ENCODE measurements at places on chromosomes 1 and 21.

DNA sequence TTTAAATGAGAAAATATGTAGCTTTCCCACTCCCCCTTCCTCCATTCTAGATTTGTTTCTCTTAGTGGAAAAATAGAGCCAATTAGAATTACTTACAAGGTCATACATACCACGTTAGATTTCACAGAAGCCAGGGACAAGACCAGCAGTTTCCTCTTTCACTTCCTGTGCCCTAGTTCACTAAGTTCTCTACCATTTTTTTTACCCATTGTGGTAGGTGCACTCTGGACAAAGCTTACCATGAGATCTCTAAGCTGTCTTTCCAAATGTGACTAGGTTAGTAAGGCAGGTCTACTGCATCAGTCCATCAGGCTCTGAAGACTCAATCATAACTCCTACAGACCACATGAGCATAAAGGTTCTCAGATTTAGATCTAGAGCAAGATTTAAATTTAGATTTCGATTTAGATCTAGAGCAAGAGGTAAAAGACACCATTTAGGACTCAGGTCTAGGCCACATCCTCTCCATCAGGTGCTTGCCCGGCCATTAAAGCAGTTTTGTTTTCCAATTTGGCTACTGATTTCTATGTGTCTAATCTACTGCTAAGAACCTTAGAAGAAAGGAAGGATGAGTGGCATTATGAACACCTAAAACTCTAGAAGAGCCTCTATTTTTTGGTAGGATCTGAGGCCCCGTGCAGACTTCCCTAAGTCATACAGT lies 235.3 kb downstream of the FAF1 start:
- no peak overlapping the region for H3K4me3 ChIP-seq
- no peak for DNase-seq
- H3K27me3 ChIP-seq, result no peaks in the 10 kb centered on the region

DNA sequence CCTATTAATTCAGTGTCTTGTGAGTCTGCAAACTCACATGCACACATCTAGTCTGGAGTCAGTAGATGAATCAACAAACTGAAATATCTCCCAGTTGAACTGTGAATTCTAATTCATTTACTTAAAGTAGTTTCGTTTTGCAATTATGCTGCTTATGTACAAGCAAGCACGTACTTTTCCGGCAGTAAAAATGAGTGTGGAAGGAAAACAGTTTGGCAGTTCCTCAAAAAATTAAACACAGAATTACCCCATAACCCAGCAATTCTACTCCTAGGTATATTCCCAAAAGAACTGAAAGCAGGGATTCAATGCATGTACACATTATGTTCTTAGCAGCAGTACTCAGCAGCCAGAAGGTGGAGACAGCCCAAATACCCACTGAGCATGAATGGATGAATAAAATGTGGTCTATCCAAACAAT lies 49.3 kb downstream of the GNB1 start:
- peaks cover 29% of the 10 kb centered on the region for H3K4me1 ChIP-seq
- H3K27ac ChIP-seq, result no peak overlapping the region
- DNase-seq, result no peak
- peaks cover 6% of the 10 kb centered on the region for H3K36me3 ChIP-seq
- H3K27me3 ChIP-seq, result no peaks in the 10 kb centered on the region
- no peak overlapping the region for H3K4me3 ChIP-seq

DNA sequence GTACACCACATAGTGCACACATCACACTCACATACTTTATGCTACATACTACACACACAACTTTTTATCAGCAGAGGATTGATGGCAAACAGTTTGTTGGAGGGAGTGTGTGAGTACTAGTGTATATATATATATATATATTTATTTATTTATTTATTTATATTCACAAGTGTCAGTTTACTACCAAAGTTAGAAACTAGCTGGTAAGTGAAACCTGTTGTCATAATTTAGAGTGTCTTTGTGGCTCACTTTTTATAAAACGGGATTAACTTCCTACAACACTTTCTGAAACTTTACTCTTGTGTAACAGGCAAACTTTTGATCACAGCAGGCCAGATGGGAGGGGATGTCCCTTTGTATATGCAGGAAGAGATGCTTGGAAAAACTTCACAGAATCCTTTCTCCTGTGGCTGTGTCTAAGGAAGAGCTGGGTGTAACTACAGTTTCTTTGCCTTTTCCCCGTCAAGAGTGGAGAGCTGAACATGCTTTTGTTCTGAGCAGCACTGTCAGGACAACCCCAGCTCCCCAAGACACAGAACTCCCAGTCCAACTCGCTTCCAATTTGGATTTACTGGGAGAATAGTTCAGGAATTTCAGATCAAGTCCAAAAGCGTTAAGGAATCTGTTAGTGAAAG lies 1.9 kb upstream of the SAMD13 start:
- peak overlapping the region; percentile 84 for H3K27ac ChIP-seq
- DNase-seq, result no peak

- H3K4me3 ChIP-seq, result no peak overlapping the region
- no peaks in the 10 kb centered on the region for H3K27me3 ChIP-seq
- H3K27ac ChIP-seq, result no peak overlapping the region
Measured at GRCh38 chr1:109730666-109731065, 10.2 kb downstream of the GSTM3 start.

- H3K4me3 ChIP-seq, result no peak overlapping the region
- no peaks in the 10 kb centered on the region for H3K4me1 ChIP-seq
- H3K27me3 ChIP-seq, result no peaks in the 10 kb centered on the region
- DNase-seq, result no peak
Measured at GRCh38 chr1:222195857-222196256, 352.0 kb downstream of the HHIPL2 start.

DNA sequence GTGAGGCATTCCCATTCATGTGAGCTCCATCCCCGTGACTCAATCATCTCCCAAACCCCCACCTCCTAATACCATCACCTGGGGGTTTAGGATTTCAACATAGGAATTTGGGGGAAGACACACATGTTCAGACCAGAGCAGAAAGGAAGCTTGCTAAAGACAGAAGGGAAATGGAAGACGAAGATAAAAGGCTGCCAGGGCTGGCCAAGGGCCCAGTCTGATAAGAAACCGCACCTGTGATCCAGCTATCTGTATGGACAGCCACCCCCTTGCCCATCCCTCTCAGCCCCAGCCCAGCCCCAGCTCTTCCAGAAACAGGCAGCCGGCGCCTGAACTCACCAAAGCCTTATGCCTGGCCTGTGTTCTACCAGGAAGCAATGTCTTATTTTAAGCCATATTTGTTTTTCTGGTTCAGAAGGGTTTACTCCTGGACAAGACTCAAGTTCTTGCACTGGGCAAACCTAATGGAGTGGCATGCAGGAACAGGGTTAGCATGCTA lies 198.4 kb upstream of the VAMP3 start:
- no peak overlapping the region for H3K27ac ChIP-seq
- no peak for DNase-seq
- peaks cover 23% of the 10 kb centered on the region for H3K4me1 ChIP-seq
- H3K4me3 ChIP-seq, result no peak overlapping the region
- H3K27me3 ChIP-seq, result no peaks in the 10 kb centered on the region
- no peaks in the 10 kb centered on the region for H3K36me3 ChIP-seq

GRCh38 chr21:44419679-44420078 lies 35.6 kb upstream of the LRRC3 start:
- no peak overlapping the region for H3K27ac ChIP-seq
- H3K27me3 ChIP-seq, result no peaks in the 10 kb centered on the region
- no peak overlapping the region for H3K4me3 ChIP-seq
- DNase-seq, result no peak
- H3K4me1 ChIP-seq, result no peaks in the 10 kb centered on the region
- H3K36me3 ChIP-seq, result no peaks in the 10 kb centered on the region

DNA sequence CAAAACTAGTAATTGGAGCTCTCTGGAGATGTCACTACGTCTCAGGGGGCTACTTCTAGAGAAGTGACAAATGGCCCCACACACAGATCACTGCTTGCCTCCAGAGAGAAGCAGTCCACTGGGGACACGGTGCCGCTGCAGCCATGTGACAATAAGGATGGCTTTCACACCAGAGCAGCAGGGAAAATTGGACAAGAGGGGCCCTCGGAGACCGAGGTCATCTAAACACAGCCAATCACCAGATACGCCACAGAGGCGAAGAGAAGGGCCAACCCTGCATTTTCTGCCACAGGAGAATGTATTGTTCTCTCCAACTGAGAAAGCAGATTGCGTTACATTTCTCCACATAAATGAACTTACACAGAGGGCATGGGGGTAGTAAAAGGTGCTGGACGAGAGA lies 51.2 kb upstream of the TIAM1 start:
- no peak overlapping the region for H3K27ac ChIP-seq
- no peaks in the 10 kb centered on the region for H3K36me3 ChIP-seq
- DNase-seq, result no peak
- H3K4me1 ChIP-seq, result no peaks in the 10 kb centered on the region
- H3K4me3 ChIP-seq, result no peak overlapping the region

GRCh38 chr1:200479816-200480215 lies 70.0 kb upstream of the ZNF281 start:
- no peaks in the 10 kb centered on the region for H3K36me3 ChIP-seq
- no peak overlapping the region for H3K4me3 ChIP-seq
- no peak overlapping the region for H3K27ac ChIP-seq
- H3K4me1 ChIP-seq, result no peaks in the 10 kb centered on the region
- H3K27me3 ChIP-seq, result no peaks in the 10 kb centered on the region

- H3K27ac ChIP-seq, result no peak overlapping the region
- H3K4me1 ChIP-seq, result no peaks in the 10 kb centered on the region
- DNase-seq, result no peak
- H3K27me3 ChIP-seq, result no peaks in the 10 kb centered on the region
Measured at GRCh38 chr1:107633596-107633995, 331.4 kb downstream of the VAV3 start.

DNA sequence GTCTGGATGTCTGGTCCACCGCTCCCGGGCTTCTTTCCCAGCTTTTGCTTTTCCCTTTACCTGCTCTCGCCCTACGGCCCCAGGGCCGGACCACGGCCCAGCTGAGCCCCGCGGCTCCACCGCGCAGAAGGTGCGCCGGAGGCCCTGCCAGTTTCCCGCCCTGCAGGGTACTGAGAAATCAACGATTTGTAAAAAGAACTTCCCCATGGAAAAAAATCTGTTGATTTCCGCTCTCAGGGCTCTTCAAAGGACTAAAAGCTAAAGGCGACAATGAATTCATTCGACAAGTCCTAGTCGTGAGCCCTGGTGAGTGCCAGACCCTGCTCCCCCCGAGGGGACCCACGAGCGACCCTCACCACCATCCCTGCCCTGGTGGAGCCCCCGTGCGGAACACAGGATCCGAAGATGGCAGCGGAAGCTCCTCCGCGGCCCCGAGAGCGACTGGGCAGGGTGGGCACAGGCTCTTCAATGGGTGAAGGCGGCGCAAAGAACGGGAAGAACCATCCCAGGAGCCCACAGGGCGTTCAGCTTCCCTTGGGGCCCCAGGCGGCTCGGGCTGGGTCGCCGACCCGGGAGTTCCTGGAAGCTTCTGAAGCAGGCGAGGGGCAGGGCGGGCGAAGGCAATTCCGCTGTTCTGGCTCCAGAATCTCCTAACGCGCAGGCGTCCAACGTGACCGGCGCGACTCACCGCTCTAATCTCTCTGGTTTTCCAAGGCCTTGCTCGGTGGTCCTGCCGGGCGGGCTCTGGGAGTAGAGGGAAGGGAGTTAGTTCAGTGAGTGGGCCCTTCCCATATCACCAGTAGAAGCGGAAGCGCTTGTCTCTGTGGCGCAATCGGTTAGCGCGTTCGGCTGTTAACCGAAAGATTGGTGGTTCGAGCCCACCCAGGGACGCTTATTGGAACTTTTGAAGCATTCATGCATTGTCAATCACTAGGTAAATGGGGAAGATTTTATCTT lies 6.6 kb upstream of the RNU1-2 start:
- H3K36me3 ChIP-seq, result no peaks in the 10 kb centered on the region
- H3K4me1 ChIP-seq, result peaks cover 4% of the 10 kb centered on the region
- peak; percentile 89 for DNase-seq
- no peaks in the 10 kb centered on the region for H3K27me3 ChIP-seq

GRCh38 chr1:31879981-31880608 lies 58.1 kb downstream of the PTP4A2 start:
- DNase-seq, result no peak
- H3K27me3 ChIP-seq, result no peaks in the 10 kb centered on the region
- no peak overlapping the region for H3K4me3 ChIP-seq
- no peaks in the 10 kb centered on the region for H3K36me3 ChIP-seq
- H3K27ac ChIP-seq, result no peak overlapping the region

DNA sequence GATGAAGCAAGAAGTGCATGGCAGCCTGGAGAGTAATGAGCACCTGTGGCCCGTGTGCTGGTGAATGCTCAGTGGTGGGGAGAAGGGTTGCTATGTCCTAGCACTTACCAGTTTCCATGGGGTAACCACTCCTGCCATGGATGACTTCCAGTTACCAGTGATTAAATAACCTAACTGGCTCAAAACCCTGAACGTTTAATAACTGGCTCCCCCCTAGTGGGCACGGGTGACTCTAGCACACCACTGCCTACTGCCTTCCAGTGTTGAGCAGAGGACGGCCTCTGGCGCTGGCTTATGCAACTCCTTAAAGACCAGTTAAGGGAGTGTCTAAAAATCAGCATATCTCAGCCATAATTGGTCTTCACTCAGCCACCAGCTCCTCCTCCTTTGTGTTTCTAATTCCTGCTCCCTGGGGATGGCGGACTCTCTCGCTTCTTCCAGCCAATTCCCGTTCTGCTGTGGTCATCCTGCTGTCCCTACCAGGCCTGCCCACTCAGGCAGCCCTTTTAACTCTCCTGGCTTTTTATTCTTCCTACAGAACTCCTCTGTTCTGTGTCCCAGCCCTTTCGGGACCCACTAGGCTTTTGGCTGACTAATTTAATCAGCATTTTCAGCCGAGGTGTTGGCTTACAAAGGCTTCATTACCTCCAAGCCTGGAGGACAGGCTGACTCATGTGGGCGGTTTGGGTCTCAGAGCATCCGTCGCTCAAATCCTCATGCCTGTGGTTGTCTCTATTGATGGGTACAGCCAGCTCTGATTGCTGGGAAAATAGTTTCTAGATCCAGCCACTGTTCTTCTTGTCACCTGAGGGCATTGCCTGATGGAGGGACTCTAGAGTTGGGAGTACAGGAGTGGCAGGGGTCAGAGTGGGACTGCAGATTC lies 332.4 kb downstream of the CAMTA1 start:
- no peak overlapping the region for H3K4me3 ChIP-seq
- H3K4me1 ChIP-seq, result peaks cover 4% of the 10 kb centered on the region
- DNase-seq, result no peak
- no peaks in the 10 kb centered on the region for H3K36me3 ChIP-seq
- H3K27me3 ChIP-seq, result no peaks in the 10 kb centered on the region

DNA sequence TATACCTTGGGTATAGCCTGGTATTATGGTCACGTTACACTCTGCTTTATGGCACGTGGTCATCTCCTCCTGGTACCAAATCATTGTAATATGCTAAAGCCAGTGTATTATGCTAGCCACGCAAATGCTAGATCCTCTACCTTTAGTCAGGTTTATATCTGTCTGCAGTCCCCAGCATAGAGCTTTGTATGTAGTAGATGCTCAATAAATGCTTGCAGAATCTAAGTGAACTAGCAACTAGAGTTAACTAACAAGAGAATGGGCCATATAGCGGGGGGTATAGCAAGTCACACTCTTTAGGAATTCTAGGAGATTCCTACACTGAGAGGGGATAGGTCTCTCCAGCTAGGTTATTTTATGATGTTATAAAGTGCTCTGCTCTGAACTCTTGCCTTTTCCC lies 3.0 kb downstream of the MOV10 start:
- DNase-seq, result no peak
- no peak overlapping the region for H3K4me3 ChIP-seq
- no peaks in the 10 kb centered on the region for H3K4me1 ChIP-seq
- no peaks in the 10 kb centered on the region for H3K36me3 ChIP-seq
- H3K27me3 ChIP-seq, result no peaks in the 10 kb centered on the region

Measured in ascending aorta (tissue), 2 donors.